ENCODE measurements at places on chromosomes 1 and 21. TPM values are rescaled to one million over a fixed set of nuclear protein-coding genes. Genes with fewer than 3 reads are reported as not detected.
A peak's percentile ranks its signal among the peaks of the same experiment; 100 is the strongest.

PLA2G2D gene
- total RNA-seq: not detected

GRCh38 chr1:15358565-15359133 lies 51.0 kb upstream of the EFHD2 start:
- H3K27me3 ChIP-seq: no peaks in the 10 kb centered on the region
- no peak overlapping the region for H3K4me3 ChIP-seq
- no peaks in the 10 kb centered on the region for H3K4me1 ChIP-seq
- DNase-seq: no peak
- no peaks in the 10 kb centered on the region for H3K36me3 ChIP-seq

DNA sequence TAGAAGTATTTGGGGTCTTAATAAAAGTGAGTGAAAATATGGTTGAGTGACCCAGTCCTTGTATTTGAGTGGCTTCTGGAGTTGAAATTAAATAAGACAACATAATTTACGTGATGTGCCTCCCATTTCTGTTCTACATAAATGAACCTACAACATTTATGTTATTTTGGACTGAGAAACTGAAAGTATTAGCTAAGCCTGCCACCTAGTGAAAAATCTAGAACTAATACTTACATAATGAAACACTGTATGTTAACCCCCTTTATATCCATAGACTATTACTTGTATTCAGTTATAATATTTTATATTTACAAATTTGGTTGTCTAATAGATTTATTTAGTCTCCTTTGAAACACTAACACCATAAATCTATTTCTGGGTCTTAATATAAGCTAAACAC lies 298.9 kb downstream of the KCNT2 start:
- no peaks in the 10 kb centered on the region for H3K4me1 ChIP-seq
- DNase-seq: no peak
- H3K27me3 ChIP-seq: no peaks in the 10 kb centered on the region
- H3K4me3 ChIP-seq: no peak overlapping the region
- no peaks in the 10 kb centered on the region for H3K36me3 ChIP-seq

DNA sequence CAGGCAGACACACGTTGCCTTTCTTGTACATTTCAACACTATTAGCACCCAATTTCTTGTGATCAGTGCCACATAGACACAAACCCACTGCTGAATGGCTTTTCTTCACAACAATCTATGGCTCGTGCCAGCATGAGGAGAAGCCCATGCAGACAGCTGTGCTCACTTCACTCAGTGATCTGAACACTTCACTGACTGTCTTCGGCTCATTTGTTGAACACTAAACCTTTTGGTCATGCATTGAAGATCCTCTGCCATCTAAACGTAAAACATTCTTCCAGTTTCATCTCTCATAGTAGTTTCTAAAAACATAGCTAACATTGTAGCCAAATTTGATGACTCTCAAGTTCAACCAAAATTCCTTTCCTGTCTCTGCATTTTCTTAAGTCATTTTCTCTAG lies 331.0 kb upstream of the ZP4 start:
- H3K27me3 ChIP-seq: no peaks in the 10 kb centered on the region
- H3K4me3 ChIP-seq: no peak overlapping the region
- no peaks in the 10 kb centered on the region for H3K4me1 ChIP-seq
- DNase-seq: no peak
- no peaks in the 10 kb centered on the region for H3K36me3 ChIP-seq

HAX1 gene
- total RNA-seq: 145 TPM

OR2L13 gene
- not detected for total RNA-seq

- H3K4me3 ChIP-seq: no peak overlapping the region
- H3K27ac ChIP-seq: no peak overlapping the region
- no peaks in the 10 kb centered on the region for H3K27me3 ChIP-seq
- no peaks in the 10 kb centered on the region for H3K36me3 ChIP-seq
- no peak for DNase-seq
- peaks cover 10% of the 10 kb centered on the region for H3K4me1 ChIP-seq
Measured at GRCh38 chr1:223849352-223850254, 3.9 kb upstream of the TP53BP2 start.

UBASH3A gene
- total RNA-seq: 38.7 TPM

DNA sequence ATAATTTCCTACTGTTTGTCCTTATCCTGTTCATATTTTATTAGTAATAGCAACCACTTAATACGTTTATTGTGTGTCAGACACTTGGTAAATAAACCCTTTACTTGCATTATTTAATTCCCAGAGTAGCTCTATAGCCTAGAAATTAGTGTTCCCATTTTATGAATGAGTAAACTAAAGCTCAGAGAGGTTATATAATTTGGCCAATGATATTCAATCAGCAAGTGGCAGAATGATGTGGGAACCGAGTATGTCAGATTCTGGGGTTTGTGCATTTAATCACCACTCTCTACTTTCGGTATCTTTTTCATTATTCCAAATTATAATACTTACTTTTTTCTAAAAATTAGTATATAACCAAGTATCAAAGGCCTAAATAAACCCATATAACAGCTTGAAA lies 6.6 kb upstream of the ARPC5 start:
- H3K4me1 ChIP-seq: no peaks in the 10 kb centered on the region
- no peak for DNase-seq
- H3K36me3 ChIP-seq: no peaks in the 10 kb centered on the region
- H3K27me3 ChIP-seq: no peaks in the 10 kb centered on the region
- no peak overlapping the region for H3K4me3 ChIP-seq
- no peak overlapping the region for H3K27ac ChIP-seq

FMO2 gene
- total RNA-seq: not detected

- H3K36me3 ChIP-seq: no peaks in the 10 kb centered on the region
- no peak overlapping the region for H3K27ac ChIP-seq
- no peak overlapping the region for H3K4me3 ChIP-seq
- H3K27me3 ChIP-seq: no peaks in the 10 kb centered on the region
- H3K4me1 ChIP-seq: no peaks in the 10 kb centered on the region
Measured at GRCh38 chr1:56627019-56627635, 18.0 kb upstream of the PRKAA2 start.

RNU1-1 gene
- total RNA-seq: 1,293 TPM

DNA sequence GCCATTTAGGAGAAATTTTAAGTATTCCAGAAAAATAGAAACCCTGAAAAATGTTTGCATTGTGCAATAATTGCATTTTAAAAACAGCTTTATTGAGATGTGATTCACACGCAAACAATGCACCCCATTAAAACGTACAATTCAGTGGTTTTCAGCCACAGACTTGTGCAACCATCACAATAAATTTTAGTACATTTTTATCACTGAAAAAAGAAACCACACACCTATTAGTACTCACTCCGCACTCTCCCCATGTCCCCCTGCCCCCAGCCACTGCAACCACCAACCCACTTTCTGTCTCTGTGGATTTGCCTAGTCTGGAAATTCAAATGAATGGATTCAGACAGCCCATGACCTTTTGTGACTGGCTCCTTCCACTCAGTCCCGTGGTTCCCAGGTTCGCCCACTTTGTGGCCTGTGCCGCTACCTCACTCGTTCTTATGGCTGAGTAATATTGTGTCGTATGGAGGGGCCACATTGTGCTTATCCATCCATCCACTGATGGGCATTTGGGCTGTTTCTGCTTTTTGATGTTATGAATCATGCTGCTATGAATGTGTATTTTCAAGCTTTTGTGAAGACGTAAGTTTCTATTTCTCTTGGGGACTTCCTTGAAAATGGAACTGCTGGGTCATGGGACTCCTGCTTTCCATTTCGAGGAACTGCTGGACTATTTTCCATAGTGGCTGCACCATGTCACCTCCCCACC lies 147.7 kb upstream of the ARHGEF16 start:
- no peak overlapping the region for H3K4me3 ChIP-seq
- DNase-seq: no peak
- no peak overlapping the region for H3K27ac ChIP-seq
- no peaks in the 10 kb centered on the region for H3K36me3 ChIP-seq
- H3K27me3 ChIP-seq: no peaks in the 10 kb centered on the region
- H3K4me1 ChIP-seq: no peaks in the 10 kb centered on the region

GRCh38 chr1:89692601-89693521 lies 59.9 kb downstream of the LRRC8C start:
- peaks cover 16% of the 10 kb centered on the region for H3K36me3 ChIP-seq
- no peak overlapping the region for H3K4me3 ChIP-seq
- peak overlapping the region; percentile 22 for H3K27ac ChIP-seq
- peaks cover 57% of the 10 kb centered on the region for H3K4me1 ChIP-seq
- no peaks in the 10 kb centered on the region for H3K27me3 ChIP-seq
- DNase-seq: no peak

RBM11 gene
- total RNA-seq: 1.9 TPM

FCGR2B gene
- 0.33 TPM for total RNA-seq

DNA sequence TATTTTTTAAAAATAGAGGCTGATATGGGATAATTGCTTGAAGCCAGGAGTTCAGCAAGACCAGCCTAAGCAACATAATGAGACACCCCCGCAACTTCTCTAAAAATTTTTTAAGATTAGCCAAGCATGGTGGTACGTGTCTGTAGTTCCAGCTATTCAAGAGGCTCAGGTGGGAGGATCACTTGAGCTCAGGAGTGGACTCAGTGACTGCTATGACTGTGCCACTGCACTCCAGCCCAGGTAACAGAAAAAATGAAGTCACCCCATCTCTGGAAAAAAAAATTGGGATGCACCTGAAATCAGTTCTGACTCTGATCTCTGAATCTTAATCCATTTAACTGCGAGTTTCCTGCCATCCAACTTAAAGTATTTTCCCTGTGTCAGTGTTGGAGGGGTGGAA lies 124.2 kb downstream of the MRPS6 start:
- no peak overlapping the region for H3K27ac ChIP-seq
- H3K4me1 ChIP-seq: peaks cover 31% of the 10 kb centered on the region
- no peaks in the 10 kb centered on the region for H3K27me3 ChIP-seq
- no peaks in the 10 kb centered on the region for H3K36me3 ChIP-seq

GRCh38 chr1:206734499-206735142 lies 36.0 kb upstream of the IL19 start:
- H3K4me1 ChIP-seq: peaks cover 55% of the 10 kb centered on the region
- peaks cover 6% of the 10 kb centered on the region for H3K36me3 ChIP-seq
- H3K27ac ChIP-seq: no peak overlapping the region
- no peaks in the 10 kb centered on the region for H3K27me3 ChIP-seq
- DNase-seq: peak; percentile 68

GRCh38 chr21:45153358-45154318 lies 79.3 kb downstream of the ADARB1 start:
- H3K27me3 ChIP-seq: no peaks in the 10 kb centered on the region
- DNase-seq: peak; percentile 29
- no peak overlapping the region for H3K4me3 ChIP-seq
- H3K27ac ChIP-seq: no peak overlapping the region
- peaks cover 40% of the 10 kb centered on the region for H3K4me1 ChIP-seq

DNA sequence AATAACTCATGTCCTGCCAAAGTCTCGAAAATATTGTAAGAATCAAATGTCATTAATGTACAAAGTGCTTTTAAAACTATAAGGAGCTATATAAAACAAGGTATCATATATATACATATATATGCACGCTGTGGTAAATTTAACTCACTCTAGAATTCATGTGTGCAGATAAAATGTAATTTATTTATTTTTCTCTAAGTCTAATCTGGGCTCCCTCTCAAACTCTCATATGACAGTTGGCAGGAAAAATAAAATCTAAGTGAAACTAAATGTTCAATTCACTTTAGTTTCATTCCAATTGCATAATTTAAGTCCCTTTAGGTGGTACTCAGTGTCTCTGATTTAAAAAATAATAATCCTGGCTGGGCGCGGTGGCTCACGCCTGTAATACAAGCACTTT lies 372.0 kb upstream of the DAB1 start:
- no peaks in the 10 kb centered on the region for H3K4me1 ChIP-seq
- no peak overlapping the region for H3K4me3 ChIP-seq
- no peaks in the 10 kb centered on the region for H3K27me3 ChIP-seq
- no peak for DNase-seq
- H3K36me3 ChIP-seq: no peaks in the 10 kb centered on the region

LCE3D gene
- total RNA-seq: not detected

GRCh38 chr1:203453016-203453415 lies 22.6 kb upstream of the PRELP start:
- no peak for DNase-seq
- H3K27ac ChIP-seq: no peak overlapping the region
- H3K4me3 ChIP-seq: no peak overlapping the region
- no peaks in the 10 kb centered on the region for H3K27me3 ChIP-seq

DNA sequence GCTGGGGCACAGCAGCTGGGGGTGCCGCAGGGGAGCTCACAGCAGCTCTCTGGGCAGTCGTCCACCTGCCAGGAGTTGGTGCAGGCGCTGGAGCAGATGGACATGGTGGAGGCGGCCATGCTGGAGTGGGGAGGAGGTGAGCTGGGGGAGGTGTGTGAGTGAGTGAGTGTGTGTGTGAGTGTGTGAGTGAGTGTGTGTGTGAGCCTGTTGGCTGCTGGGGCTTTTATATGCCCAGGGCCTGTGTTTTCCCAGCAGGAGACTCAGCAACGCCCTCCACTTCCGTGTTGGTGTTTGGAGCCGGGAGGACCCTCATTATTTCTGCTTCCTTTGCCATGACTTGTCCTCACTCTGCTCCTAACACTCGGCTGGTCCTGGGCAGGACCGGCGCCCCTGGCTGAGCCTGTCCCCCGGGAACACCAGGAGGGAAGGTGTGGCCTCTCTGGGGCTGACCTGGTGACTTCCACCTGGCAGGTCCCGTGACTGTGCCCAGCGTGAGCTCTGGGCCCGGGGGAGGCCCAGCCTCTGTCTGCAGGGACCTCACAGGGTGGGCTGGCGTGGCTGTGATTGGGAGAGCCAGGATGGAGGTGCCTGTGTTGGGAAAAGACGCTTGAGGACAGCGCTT lies at the start of gene KRTAP10-2:
KRTAP10-2 (minus strand) TSS at position 166 of the 622 bp plus-strand sequence; CDS start at position 119, 47 bp downstream.
- H3K27me3 ChIP-seq: no peaks in the 10 kb centered on the region
- H3K4me1 ChIP-seq: peaks cover 21% of the 10 kb centered on the region
- H3K36me3 ChIP-seq: no peaks in the 10 kb centered on the region
- H3K4me3 ChIP-seq: no peak within 1 kb of the TSS
- DNase-seq: no peak
- H3K27ac ChIP-seq: no peak within 1 kb of the TSS

DNA sequence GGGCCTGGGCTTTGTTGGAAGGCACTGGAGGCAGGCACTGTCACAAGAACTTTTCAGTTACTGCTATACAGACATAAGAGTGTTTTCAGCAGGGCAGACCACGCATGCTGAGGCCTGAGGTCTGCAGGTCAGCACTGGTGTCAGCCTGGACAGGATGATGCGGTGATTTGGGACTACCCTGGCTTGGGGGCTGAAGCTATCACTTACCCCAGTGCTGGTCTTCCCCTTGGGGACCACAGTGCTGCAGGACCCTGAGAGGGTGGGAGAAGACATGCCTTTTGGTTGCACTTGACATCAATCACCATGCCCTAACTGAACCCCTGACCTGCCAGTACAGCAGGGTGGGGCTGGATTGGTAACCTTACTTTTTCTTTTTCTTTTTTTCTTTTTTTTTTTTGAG lies 9.2 kb downstream of the DMRTB1 start:
- no peak overlapping the region for H3K4me3 ChIP-seq
- no peak for DNase-seq
- no peaks in the 10 kb centered on the region for H3K27me3 ChIP-seq

GRCh38 chr1:56584910-56585528 lies 5.7 kb upstream of the PLPP3 start:
- no peak overlapping the region for H3K27ac ChIP-seq
- no peak overlapping the region for H3K4me3 ChIP-seq
- H3K4me1 ChIP-seq: no peaks in the 10 kb centered on the region
- DNase-seq: no peak

DNA sequence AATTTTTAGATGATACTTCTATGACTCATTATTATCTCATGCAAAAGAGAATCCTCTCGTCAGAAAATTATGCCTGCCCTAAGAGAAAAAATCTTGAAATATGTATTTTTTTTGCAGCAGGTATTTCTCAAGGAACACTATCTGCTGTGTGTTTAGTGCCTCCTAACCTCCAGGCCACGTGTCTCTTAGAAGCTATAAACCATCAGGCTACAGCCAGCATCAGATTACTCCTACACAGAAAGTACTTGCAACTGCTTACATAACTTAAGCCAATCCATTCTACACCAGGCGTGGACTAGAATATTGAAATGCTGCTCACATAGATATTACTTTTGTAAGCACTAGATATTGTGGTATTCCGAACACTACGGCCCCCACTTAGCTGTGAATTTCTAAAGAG lies 933.4 kb downstream of the PLA2G4A start:
- no peak overlapping the region for H3K4me3 ChIP-seq
- H3K27ac ChIP-seq: no peak overlapping the region
- no peak for DNase-seq
- H3K36me3 ChIP-seq: no peaks in the 10 kb centered on the region
- no peaks in the 10 kb centered on the region for H3K4me1 ChIP-seq

All from CD8-positive, alpha-beta memory T cell (primary cell).